Cerebellar nuclear complex (tissue), 1 donor: ENCODE measurements at places on chromosomes 6 and 20.

- no peak for DNase-seq
Observed at GRCh38 chr6:42819803-42820511, 38.1 kb downstream of the BICRAL start.

DNA sequence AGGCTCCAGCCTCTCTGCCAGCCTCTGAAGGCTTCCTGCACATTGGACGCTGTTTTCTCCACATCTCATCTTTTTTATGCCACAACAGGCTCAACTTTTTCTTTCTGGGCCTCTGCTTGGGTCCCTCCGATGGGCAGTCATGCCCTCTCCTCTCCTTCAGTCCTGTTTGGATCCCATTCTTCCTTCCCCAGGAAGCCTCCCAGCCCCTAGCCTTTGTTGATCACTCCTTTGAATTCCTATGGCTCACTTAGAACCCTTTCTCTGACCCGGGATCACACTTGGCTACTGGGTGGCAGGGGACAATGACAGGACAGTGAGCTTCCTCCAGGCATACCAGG is 4.5 kb downstream of the SLA2 start:
- no peak for DNase-seq

GRCh38 chr20:19987046-19987445 is 30.1 kb upstream of the NAA20 start:
- no peak for DNase-seq

DNA sequence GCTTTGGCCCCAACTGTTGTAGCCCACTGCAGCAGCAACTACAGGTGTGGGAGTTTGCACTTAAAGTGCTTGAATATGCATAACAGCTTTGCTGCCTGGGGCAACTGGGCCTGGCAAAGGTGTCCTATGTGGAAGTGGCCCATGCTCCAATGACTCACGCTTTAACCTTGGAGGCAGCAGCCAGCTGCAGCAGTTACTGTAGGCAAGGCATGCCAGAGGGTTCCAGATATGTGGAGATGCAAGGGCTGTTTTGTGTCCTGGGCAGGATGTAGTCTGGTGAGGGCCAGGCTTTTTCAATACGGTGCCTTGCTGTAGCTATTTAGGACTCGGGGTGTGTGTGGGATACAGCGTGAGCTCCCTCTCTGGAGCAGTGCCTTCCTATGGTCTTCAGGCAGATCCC is 150.3 kb downstream of the NKAIN2 start:
- DNase-seq: no peak

DNA sequence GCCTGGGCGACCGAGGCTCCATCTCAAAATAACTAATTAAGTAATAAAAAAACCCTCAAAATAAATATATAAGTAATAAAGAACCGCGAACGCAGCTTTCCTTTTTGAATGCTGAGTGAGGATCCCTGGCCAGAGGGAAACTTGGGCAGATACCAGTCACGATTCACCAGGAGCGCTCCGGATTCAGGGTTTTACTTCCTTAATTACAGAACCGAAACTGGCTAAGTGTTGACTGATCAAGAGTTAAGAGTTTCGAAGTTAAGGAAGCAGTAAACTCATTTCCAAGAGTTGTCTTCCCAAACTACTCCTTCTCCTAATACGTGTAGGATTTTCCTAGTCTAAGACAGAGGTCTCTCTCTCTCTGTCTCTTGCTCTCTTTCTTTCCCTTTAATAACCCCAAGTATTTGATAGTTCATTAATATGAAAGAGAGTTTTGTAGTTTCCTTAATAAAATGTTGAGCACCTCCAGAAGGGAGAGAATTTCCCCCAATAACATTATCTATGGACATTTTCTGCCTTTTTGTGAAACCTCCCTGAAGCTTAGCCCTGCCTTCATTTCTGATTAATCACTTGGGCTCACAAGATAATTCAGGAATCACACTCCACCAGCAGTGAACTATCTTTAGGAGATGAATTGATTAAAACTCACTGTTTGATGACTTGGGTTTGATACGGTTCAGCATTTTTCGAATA is 61.4 kb upstream of the ZNF217 start:
- no peak for DNase-seq

- no peak for DNase-seq
Observed at GRCh38 chr6:48032151-48032550, 78.8 kb downstream of the PTCHD4 start.
